Activated CD4-positive, CD25-positive, alpha-beta regulatory T cell (primary cell): ENCODE measurements at places on chromosomes 5 and 9.
A peak's percentile ranks its signal among the peaks of the same experiment; 100 is the strongest.

- no peak for DNase-seq
Measured at GRCh38 chr5:170216257-170216864, 16.4 kb upstream of the C5orf58 start.

DNA sequence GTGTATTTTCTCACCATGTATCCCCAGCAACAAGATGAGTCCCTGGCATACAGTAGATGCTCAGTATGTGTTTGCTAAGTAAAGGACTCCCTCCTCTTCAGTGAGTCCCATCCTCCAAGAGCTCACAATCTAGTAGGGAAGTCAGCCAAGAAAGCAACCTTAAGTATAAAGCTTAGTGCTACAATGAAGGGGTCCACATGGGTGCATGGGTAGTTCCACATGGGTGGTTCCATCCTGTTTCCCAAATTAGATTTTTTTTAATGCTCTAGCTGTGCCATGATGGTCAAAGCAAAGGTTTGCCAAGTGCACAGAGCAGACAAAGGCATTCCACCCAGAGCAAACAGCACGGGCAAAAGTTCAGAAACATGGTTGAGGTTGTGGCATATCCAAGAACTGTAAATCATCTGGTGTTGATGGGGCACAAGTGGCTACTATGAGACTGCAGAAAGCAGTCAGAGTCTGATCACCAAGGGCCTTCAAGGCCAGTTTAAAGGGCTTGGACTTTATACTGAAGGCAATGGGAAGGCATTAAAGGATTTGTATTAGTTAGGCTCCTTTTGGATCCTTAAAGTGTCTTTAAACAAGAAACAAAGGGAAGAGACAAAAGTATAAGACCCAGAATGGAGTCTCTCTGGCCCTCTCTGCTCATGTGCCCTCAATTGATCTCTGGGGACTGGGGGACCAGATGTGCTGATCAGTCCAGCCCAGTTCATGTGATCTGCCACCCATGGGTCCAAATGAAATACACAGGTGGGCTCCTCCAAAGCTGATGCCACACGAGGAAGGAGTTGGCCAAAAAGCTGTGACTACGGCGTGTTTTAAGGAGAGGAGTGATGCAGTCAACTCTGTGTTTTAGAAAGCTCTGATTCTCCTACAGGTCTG, 9.0 kb upstream of the CPLX2 start:
- DNase-seq = no peak

GRCh38 chr9:120361551-120361950, 218.4 kb downstream of the CDK5RAP2 start:
- no peak for DNase-seq

DNA sequence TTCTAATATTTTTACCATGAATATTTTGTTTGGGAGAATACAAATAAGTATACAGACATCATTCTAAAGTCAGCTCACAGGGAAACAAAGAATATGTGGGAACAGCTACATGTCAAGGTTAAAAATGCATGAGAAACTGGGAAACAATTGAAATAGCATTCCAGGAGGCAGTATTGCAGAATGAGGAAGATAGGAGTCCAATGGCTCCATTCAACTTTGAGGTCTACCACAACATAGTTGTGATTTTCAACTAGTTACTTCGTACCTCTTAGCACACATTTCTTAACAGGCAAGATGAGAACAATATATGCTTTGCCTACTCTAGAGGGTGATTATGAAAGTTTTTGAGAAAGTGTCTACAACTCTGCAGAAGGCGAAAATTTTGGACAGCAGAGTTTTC, 35.2 kb upstream of the CAST start:
- no peak for DNase-seq

GRCh38 chr5:150544611-150545219, 36.8 kb downstream of the NDST1 start:
- peak; percentile 20 for DNase-seq

DNA sequence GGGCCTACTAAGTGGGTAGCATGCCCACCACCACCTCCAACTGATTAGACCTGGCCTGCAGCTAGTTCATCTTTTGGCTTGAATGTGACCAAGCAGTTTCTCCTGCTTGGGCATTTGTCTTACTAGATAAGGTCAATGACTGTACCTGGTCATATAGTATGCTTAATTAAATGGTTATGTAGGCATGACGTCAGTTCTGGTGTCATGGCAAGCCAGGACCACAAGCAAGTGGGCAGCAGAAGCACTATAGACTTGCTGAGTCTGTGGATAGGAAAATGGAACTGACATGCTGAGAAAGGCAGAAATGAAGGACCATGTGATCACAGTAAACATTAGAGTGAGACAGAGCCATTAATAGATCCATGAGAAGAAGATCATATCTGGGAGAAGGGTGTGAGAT, 55.6 kb upstream of the C6 start:
- DNase-seq = no peak

GRCh38 chr9:101409079-101409477, 10.4 kb downstream of the ZNF189 start:
- no peak for DNase-seq

DNA sequence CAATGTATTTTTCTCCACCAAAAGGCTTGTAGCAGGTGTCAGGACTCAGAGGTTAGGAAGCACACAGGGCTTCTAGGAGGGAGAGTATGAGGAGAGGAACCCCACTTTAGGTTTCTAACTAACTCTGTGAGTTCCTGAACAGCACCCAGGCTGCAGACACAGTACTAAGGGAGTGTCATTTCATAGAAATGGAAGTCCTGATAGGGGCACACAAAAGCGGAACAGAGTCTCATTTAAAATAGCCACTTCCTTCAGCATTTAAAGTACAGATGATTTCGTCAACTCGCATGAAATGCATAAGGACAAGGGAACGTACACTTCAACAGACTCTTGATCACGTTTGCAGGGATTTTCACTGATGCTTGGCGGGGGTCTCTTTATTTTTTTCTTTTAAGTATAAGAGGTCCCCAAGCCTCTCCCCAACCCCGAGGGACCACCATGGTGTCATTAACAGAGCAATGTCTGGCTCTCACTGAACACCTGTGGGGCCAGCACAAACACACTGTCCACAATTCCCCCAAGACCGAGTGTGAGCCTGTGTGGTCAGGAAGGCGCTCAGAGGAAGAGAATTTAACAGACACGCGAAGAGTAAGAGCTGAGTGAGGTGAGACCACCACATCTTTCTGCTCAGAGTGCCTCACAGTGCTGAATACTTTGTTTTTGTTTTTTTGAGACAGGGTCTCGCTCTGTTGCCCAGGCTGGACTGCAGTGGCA, 82.3 kb downstream of the SECISBP2 start:
- DNase-seq = no peak

DNA sequence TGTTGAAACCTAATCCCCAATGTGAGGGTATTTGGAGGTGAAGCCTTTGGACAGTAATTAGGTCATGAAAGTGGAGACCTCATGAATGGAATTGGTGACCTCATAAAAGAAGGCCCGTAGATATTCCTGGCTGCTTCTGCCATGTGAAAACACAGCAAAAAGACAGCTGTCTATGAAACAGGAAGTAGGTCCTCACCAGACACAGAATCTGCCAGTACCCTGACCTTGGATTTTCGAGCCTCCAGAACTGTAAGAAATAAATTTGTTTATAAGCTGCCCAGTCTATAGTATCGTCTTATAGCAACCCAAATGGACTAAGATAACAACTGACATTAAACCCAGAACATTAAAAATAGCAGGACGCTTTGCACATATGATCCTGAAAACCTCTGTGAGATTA, 371.1 kb downstream of the SPOCK1 start:
- DNase-seq = no peak

- no peak for DNase-seq
Measured at GRCh38 chr5:150542933-150543445, 35.1 kb downstream of the NDST1 start.
